ENCODE measurements at places on chromosomes 1 and 21.

- no peak for DNase-seq
Observed at GRCh38 chr21:44987886-44988606, 48.2 kb downstream of the SLX9 start.

GRCh38 chr1:237712082-237712481 is 178.6 kb downstream of the ZP4 start:
- no peak for DNase-seq

- DNase-seq, result no peak
Observed at GRCh38 chr1:153770797-153771196, 4.4 kb upstream of the SLC27A3 start.

DNA sequence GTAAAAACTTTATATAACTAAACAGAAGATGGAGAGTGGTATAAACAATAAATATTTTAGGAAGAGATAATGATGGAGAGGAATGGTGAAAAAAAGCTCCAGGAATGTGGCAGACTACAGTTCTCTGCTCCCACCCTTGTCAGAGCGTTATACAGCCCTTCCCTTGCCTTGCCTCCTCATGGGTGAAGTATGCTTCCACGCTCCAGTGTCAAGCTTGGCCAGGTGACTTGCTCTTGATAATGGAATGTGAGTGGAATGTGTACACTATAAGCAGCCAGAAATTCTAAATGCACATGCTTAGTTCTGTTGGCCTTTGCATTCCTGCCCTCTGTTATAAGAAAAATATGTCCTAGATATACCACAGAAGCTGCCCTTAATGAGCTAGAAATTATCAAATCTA is 24.7 kb upstream of the POGK start:
- DNase-seq, result no peak

DNA sequence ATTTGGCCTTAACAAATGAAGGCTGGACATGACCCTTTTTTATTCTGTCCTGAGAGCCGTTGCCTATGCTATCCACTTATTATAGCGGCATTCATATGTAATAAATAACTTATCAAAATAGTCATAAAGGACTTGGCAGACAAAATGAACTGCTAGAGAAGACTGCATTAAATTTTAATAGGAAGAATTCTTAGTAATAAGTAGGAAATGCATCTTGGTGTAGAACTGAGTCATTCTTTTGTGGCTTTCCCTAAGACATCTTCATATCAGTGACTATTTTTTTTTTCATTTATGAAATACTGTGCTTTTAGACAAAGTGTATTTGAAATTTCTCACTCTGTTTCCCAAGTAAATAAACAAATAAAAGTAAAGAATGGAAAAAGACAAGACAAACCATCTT is 45.6 kb downstream of the PBX1 start:
- DNase-seq, result no peak

GRCh38 chr1:37246631-37247030 is 212.3 kb upstream of the GRIK3 start:
- no peak for DNase-seq

DNA sequence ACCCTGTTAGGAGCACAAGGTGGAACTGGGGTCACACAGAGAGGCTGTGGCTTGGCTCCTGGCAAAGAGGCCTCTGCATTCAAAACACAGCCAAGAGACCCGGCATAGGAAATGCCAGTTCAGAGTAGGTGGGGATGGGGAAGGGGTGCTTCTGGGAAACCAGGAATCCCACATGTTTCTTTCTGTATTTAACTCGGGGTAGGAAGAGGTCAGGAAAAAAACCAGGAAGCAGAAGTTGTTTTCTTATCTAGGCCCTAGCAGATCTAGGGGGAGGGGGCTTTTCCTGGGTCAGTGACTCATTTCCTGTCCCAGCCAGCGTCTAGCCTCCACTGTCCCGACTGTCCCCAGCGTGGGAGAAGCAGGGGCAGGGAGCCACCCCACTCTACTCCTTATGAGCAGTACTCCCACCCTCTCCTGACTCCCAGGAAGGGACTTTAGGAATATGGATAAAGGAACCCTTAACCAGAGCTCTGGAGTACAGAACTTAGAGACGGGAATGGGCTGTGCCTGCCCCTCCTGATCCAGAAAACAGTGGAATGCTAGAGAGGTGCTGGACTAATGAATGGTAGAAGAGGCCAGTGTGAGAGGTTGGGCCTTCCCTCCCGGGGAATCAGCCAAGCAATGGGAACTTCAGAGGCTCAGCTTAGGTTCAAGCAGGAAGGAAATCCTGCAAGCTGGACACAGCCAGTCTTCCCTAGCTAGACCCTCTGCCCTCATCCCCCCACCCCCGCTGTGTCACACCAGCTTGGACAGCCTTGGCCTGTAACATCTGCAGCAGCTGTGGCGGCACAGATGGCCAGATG is 5.7 kb downstream of the FHL3 start:
- no peak for DNase-seq

GRCh38 chr1:245197911-245198379 is 43.2 kb downstream of the KIF26B start:
- no peak for DNase-seq

- no peak for DNase-seq
Observed at GRCh38 chr1:27526569-27527222, 36.7 kb upstream of the WASF2 start.

DNA sequence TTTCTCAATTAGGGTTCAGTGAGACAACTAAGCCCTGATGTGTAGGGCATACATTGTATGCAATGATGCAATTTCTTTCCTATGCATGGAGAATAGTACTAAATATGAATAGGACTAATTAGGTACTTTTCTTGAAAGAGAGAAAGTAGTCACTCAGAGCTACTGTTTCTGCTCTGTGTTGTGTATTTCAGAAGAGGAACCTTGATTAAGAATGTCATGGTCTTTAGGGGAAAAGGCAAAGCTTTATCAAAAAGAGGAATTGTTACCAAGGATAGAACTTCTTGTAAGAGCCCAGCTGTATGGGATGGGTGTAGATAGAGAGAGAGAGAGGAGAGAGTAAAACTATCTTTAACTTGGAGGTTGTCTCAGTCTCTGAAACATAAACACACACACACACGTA is 49.1 kb downstream of the HLX start:
- no peak for DNase-seq

GRCh38 chr1:244089561-244089960 is 38.5 kb downstream of the ZBTB18 start:
- no peak for DNase-seq

DNA sequence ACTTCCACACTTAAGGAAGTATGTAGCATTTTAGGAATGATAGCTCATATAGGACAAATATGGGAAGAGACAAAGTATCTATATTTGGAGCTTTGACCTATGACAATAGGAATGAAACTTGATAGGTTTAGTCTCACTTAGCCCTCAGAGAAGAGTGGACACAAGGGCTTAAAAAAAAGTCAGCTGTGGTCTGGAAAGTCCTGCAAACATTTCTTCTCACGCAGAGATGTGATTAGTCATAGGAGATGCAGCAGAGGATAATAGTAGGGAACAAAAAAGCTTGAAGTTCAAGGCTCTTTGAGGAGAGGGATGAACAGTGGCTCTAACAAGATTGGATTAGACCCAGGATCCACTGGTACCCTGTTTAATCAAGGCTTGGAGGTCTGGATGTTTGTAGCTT is 14.8 kb upstream of the RNF220 start:
- DNase-seq, result no peak

DNA sequence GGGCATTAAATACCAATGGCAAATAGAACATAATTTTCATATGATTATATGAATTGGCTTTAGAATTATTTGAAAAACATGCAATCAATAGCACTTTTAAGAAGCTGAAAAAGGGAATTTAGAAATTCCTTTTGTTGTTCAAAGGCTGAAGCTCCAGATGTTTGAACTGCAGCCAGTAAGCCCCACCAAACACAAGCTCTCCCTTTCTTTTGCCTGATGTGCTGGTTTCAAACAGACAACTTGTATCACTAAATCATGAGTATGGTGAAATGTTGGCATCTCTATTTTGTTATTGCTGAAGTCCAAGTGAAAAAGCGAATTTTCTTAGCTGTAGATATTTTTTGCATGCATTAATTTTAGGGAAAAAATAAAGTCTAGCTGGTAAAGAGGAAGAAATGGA is 27.5 kb upstream of the NCAM2 start:
- no peak for DNase-seq

- DNase-seq, result no peak
Observed at GRCh38 chr1:36514501-36514900, 31.8 kb upstream of the CSF3R start.

- DNase-seq, result no peak
Observed at GRCh38 chr1:66563094-66563800, 29.3 kb downstream of the SGIP1 start.

- no peak for DNase-seq
Observed at GRCh38 chr1:223105568-223105967, 37.5 kb downstream of the TLR5 start.

- no peak for DNase-seq
Observed at GRCh38 chr1:50419907-50420677, 3.2 kb downstream of the DMRTA2 start.

- DNase-seq, result no peak
Observed at GRCh38 chr21:46122758-46123683, 25.1 kb downstream of the COL6A2 start.

GRCh38 chr1:203084588-203085527 is 954 bp downstream of the MYOG start:
- DNase-seq, result no peak

GRCh38 chr1:113579256-113580018 is 179.8 kb downstream of the PHTF1 start:
- DNase-seq, result no peak

DNA sequence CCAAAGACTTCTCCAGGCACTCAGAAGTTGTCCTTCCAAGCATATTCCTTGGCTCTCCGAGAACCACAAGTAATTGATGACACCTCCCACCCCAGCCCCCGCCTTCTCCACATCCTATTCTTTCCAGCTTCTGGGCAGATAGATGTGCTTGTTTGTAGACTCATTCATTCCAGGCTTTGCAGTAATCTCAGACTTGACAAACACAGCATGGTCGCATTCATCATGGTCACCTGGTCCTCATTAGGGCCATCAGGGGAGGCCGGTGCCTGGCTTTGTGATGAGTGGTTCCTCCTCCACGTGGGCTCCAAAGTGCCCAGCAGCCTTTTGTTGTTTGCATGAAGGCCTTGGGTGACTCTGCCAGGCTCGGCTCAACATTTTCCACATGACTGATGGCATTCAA is 28.5 kb upstream of the KCNE2 start:
- DNase-seq, result no peak

- no peak for DNase-seq
Observed at GRCh38 chr1:196136396-196136795, 471.8 kb downstream of the KCNT2 start.

GRCh38 chr1:211630236-211631081 is 45.0 kb downstream of the NEK2 start:
- DNase-seq, result no peak

GRCh38 chr1:21355956-21356355 is 65.7 kb upstream of the ECE1 start:
- no peak for DNase-seq

- no peak for DNase-seq
Observed at GRCh38 chr1:45282351-45282750, 44.3 kb upstream of the HPDL start.

- no peak for DNase-seq
Observed at GRCh38 chr1:222404710-222405109, 143.2 kb downstream of the HHIPL2 start.

DNA sequence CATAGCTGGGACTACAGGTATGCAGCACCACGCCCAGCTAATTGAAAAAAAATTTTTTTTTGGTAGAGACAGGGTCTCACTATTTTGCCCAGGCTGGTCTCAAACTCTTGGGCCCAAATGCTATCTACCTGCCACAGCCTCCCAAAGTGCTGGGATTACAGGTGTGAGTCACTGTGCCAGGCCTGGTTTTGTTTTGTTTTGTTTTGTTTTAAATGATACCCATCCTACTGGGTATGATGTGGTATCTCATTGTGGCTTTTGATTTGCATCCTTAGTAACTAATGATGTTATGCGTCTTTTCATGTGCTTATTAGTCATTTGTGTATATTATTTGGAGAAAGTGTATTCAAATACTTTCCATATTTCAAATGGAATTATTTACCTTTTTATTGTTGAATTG is 142.3 kb downstream of the VPS13D start:
- no peak for DNase-seq

GRCh38 chr1:8684590-8684989 is 132.8 kb downstream of the RERE start:
- DNase-seq, result no peak

DNA sequence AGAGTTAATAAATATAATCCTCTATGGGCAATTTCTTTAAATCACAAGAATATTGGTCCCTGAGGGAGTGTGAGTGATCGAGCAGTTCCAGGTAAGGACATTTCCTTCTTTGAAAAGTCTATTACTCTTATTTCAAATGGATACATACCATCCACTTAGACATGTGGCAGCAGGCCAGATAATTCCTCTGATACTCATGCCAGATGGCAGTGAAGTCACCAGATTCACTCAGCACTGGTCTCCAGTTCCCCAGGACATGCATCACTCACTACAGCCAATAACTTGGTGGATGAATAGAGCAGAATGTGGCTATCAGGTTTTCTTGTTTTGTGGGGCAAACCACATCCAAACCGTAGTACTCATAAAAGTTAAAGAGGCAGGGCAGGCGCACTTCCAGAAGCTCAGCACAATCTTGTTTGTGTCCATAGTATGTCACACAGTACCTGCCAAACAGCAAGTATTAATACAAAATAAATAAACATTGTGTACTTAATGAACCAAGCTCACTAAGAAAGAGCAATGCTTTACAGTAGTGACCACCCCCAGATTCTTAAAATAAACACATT is 74.2 kb upstream of the CD53 start:
- DNase-seq, result no peak

- no peak for DNase-seq
Observed at GRCh38 chr1:42756956-42757891, 9.6 kb downstream of the P3H1 start.

DNA sequence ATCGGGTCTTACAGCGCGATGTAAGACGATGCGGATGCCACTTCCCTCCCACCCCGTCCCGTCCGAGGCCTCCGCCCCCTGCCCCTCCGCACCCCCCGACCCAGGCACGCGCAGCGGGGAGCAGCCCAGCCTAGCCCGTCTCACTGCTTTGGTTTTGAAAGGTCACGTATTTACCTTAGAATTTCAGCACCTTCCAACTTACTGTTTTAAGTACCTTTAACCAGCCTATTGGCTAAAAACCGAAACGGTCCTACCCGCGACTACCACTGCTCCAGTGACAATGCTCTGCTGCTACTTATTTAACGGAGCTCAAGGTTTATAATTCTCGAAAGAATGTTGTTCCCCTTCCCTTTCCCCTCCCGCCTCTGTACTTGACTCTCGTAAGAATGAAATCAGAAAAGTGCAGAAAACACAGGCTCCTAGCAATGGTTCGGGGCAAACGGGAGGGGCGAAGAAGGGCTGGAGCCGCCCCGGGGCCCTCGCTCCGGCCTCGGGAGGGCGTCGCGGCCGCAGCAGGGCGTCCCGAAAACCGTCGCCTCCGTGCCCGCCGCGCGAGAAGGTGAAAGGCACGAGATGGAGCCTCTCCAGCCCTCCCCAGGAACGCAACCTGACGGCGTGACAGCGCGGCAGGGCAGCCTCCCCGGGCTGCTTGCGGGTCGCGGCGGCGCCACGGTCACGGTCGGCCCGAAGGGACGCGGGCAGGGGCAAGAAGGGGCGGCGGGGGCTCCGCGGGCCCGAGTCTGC is 667 bp downstream of the TMEM50B start:
- no peak for DNase-seq

Measured in nucleus accumbens (tissue), 56 donors.